ENCODE measurements at places on chromosomes 7 and 10.
A peak's percentile ranks its signal among the peaks of the same experiment; 100 is the strongest.

- DNase-seq, result no peak
These were observed 25.5 kb downstream of the DDC start for GRCh38 chr7:50539725-50540124.

- DNase-seq, result peak; percentile 81
These were observed 208.3 kb downstream of the PPP1R3A start for GRCh38 chr7:113710310-113711096.

GRCh38 chr7:129616530-129616929, 5.0 kb downstream of the NRF1 start:
- peak; percentile 37 for DNase-seq

- DNase-seq, result peak; percentile 10
These were observed 7.9 kb upstream of the EMX2 start for GRCh38 chr10:117534321-117535297.

- DNase-seq, result no peak
These were observed 504.3 kb upstream of the VSTM2A start for GRCh38 chr7:54037873-54038272.

GRCh38 chr7:35424869-35425495, 171.1 kb upstream of the TBX20 start:
- peak; percentile 79 for DNase-seq

GRCh38 chr7:105487579-105488571, 34.2 kb downstream of the PUS7 start:
- peak; percentile 44 for DNase-seq

DNA sequence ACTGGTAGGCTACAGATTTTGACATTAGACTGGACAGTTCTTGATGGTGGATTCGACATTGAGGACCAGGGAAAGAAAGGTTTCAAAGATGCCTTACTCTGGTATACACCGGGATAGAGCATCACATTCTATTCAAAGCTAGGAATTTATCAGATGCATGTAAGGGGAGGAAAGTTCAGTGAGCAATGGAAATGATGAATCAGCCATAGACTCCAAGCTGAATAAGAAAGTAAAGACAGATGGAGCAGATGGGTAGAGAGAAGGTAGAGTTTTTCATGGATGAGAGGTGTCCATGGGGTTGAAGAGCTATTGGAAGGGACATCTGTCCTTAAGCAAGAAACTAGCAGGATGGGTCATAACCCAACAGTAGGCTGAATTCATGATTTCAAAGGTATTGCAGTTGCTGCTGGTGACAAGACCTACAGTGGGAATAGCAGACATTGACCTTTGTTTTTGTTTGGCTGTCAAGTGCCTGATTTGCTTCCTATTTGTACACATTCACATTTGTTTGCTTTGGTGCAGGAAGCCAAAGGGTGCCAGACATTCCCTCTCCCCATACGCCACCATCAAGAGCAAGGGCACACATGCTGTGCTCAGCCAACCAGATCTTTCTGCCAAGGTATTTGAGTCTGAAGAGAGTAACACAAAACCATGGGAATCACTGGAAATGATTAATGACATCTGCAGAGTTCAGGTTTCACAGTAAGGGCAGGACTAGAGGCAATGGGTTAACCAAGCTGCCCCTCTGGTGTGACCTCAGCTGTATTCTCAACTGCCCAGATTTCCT, 8.6 kb upstream of the CACUL1 start:
- no peak for DNase-seq

GRCh38 chr7:148882841-148883265, 1.2 kb downstream of the EZH2 start:
- DNase-seq, result no peak
